Bone marrow (tissue), 2 donors: ENCODE measurements at places on chromosomes 13 and 19.

DNA sequence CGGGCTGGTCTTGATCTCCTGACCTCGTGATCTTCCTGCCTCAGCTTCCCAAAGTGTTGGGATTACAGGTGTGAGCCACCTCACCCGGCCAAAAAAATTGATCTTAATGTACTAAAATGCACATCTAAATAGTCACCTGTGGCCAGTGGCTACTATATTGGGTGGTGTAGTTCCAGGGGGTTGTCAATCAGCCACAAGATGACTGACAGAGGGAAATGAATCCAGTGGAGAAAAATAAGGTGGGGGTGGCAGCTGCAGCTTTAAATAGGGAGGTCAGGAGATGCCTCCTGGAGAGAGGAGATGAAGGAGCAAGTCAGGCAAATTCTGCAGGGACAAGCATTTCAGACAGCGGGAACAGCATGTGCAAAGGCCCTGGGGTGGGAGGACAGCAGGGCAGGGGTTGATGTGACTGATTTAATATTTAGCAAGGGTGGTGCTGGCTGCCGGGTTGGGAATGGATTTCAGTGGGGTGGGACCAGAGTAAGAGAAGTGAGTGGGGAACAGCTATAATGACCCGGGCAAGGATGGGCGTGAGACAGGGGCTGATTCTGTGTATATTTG, 18.0 kb downstream of the TIMM13 start:
- DNase-seq = no peak

DNA sequence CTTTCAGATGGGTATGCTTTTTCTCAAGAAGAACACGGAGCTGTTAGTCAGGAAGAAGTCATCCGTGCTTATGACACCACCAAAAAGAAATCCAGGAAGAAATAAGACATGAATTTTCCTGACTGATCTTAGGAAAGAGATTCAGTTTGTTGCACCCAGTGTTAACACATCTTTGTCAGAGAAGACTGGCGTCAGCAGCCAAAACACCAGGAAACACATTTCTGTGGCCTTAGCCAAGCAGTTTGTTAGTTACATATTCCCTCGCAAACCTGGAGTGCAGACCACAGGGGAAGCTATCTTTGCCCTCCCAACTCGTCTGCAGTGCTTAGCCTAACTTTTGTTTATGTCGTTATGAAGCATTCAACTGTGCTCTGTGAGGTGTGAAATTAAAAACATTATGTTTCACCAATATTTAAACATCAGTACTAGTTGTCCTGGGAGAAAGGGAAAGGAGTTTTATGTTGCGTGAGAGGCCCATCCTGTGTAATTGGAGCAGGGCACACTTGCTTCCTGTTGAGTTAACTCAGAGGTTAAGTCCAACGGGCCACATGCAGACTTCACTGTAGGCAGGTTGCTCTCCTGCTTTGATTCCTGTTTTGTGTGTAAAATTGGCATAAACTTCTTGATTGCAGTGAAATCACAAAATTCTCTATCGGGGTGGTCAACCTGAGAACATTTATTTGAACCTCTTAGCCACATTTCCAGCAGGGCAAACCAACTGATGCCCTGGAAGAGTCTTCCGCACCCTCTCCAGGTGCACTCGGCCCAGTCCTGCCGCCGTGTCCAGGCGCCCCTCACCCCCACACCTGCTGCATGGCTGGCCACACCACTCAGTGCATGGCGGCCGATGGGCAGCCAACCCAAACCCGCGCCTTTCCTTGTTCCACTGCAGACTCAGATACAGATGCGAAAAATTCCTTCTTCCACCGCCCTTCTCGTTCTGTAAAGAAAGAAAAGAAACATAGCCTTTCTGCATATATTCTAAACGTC, 31.6 kb downstream of the SHISA2 start:
- DNase-seq = no peak

- DNase-seq = peak; percentile 96
These were observed 1.5 kb downstream of the CLEC11A start for GRCh38 chr19:50724522-50725217.

GRCh38 chr13:27789495-27790303, 2.6 kb upstream of the GSX1 start:
- DNase-seq = no peak

DNA sequence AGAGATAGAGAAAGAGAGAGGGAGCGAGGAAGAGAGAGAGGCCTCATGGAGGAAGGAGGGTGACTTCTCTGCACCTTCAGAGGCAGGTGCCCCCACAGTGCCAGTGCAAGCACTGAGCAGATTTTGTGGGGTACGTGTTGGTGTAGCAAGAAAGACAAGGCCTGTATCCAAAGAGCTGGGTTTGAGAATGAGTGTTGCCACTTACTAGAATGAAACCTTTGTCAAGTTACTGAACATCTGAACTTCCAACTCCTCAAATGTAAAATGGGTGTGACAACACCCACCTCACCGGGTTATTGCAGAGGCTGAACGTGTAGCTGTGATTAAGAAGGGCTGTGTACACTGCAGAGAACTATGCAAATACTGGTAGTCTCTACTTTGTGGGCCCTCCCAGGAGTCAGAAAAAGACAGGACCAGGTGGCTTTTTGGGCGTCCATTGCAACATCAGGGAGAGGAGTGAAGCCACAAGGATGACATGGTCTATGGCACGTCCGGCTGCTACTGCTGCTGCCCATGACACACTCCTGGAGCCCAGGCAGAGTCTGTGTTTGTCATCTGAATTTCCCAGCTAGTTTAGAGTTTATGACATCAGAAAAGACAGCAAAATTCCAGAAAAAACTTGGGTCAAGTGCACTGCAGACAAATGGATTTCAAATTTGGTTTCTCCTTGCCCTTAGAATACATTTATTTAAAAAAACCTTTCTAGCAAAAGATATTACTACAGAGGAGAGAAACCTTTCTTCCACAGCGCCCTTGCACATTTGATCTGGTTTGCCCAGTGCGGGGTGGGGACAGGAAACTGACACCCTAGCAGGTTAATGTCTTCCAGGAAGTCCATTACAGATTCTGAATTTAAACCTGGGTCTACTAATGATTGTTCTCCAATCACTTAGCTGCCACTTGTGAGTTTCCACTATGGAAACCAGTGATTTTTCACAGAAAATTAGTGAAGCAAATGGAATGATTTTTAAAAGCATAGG, 54.0 kb upstream of the ATP12A start:
- DNase-seq = no peak

- no peak for DNase-seq
These were observed 21.6 kb downstream of the IL12RB1 start for GRCh38 chr19:18065173-18065495.

DNA sequence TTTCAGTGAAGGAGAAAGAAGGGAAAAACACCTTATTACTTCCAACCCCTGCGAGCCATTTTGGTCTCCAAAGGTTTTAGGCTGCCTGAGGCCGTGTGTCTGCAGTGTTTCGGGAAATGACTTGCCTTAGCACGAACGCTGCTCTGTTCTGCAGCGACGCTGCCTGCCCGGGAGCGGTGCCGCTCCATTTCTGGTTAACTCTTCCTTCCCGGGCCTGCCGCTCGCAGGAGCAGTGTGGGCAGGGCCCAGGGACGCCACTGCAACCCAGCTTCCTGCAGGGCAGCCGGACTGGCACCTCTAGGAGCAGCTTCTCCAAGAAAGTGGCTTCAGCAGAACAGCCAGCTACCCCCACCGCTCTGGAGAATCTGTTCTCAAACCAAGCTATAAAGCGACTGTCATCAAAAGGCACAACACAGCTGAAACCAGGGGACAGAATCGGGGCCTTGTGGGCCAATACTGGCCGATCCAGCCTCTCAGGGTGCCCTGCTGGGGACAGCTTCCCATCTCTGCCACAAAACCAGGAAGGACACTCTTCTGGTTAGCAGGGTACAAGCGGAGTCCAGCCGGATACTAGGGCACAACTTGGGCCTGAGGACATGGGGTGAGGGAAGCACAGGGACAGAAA, 72.2 kb downstream of the KCTD15 start:
- DNase-seq = no peak

GRCh38 chr13:54373211-54373610, 1344.6 kb downstream of the OLFM4 start:
- DNase-seq = no peak

GRCh38 chr13:43629691-43630480, 156.9 kb downstream of the ENOX1 start:
- DNase-seq = no peak

- DNase-seq = no peak
These were observed 396.9 kb downstream of the DLEU7 start for GRCh38 chr13:50446611-50447010.

GRCh38 chr19:46471811-46472543, 614 bp upstream of the PNMA8A start:
- DNase-seq = no peak

DNA sequence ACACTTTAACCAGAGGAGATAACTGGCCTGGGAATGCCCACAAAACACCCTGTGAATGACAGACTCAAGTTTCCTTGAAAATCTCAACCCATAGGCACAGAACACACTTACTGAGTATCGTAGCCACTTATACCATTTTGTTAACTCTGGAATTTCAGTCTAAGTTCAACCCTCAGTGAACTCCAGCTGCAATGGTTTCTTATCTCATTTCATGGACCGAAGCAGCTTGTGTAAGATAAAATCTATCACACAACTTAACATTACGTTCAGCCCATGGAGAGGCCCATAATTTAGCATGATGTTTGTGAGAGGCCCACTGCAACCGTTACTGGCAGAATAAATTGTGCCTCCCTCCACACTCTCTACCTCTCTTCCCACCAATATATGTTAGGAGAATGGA, 323.0 kb downstream of the DNAJC15 start:
- DNase-seq = no peak

DNA sequence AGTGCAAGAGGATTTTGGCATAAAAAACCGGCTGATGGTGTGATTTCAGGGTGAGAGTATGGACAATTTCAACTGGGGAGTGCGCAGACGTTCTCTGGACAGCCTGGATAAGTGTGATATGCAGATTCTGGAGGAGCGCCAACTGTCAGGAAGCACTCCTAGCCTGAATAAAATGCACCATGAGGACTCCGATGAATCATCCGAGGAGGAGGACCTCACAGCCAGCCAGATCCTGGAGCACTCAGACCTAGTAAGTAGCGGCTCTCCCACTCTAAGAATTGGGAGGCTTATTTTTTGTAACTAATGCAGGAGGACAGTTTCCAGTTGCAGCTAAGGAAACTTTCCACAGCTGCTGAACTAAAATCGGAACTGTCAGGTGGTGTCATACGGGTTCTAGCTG, 53.6 kb downstream of the ZAR1L start:
- no peak for DNase-seq

- peak; percentile 83 for DNase-seq
These were observed at the start of gene GTF2F2 for GRCh38 chr13:45119991-45120864. Gene GTF2F2 (plus strand): TSS chr13:45120510. CDS start chr13:45120656, 146 bp downstream.

DNA sequence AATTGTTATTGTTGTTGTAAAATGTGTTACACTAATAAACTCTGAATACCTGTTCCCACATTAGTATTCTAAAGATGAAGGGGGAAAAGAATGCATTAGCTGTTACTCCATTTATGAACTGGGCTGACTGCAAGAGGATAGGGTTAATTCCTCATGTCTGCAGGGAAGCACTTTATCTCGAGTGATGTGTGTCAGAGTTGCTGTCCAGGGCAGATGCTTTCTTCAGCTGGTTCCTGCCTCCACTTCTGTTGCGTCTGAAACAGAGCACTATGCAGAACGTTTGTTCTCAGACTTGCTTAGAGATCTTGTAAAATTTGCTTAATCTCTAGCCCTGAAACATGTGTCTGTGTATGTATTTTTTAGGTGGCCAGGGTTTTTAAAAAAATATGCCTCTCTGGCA, 318.8 kb downstream of the SPRY2 start:
- no peak for DNase-seq

DNA sequence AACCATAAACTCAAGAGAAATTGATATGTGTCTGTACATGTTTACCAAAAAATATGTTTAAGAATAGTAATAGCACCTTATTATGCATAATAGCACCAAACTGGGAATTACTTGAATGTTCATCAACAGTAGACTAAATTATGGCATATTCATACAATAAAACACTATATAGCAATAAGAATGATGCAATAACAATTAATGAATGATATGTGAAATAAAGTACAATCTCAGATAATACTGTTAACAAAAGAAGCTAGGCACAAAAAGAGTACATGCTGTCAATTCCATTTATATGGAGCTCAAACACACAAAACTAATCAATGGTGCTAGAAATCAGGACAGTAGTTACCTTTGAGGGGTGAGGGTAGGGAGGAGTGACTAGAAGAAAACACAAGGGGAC, 36.3 kb downstream of the ZC3H13 start:
- DNase-seq = no peak

DNA sequence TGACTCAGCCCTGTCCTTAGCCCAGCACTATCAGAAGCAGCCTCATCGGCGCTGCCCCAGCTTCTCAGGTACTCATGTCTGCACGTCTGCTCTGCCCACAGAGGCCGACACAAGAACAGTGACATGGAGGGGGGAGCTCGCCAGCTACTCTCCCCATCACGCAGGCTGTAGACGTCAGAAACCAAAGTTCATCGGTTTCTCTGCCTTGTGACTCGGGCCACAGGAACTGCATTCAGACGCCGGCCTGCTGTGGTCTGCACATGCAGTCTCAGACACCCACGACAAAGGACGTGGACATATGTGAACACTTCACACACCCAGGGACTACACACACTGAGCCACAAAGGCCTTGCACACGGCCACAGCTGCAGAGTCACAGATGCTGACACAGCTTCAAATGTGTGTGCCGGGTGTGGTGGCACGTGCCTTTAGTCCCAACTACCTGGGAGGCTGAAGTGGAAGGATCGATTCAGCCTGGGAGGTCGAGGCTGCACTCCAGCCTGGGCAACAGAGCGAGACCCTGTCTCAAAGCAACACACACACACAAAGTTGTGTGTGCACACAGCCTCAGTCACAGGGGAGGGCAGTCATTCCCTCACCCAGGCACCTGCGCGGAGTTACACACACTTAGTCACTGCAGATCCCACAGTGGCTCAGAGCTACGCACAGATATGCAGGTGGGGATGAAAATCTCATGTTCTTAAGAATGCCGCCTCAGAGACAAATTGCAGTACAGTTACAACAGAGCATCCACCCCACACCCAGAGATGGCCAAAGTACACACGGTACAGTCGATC, 4.9 kb upstream of the ZFP36 start:
- DNase-seq = no peak

DNA sequence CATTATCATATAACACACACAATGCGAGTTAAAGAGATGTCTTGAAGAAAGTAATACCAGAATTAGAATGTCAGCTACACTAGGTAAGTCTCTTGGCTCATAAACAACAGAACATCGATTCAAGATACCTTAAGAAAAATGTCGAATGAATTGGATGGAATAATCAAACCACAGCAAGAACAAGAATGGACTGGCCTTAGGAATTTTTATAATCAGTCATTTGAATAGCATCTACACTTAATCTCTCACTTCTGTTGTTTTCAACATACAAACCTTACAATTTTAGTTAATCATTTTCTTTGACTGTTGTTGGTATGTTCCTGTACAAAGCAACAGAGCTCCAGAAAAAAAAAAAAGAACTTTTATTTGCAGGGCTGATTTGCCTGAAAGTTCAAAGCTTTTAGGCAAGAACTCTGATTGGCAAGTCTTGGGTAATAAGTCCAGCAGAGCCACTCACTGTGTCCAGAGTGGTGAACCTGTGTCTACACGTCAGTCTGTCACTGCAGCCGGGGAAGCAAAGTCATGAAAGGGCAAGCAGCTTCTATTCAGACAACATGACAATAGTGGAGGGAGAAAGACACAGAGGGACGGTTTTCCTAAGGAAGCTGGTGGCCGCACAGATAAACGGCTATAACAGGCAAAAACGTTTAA, 1026.1 kb upstream of the MIR17HG start:
- DNase-seq = no peak
